Endothelial cell of umbilical vein (primary cell): ENCODE measurements at places on chromosomes 16 and 17. TPM values are rescaled to one million over a fixed set of nuclear protein-coding genes. Genes with fewer than 3 reads are reported as not detected.

The OR1F1 gene
- polyA plus RNA-seq, result 0.17 and 0.25 TPM in 2 replicates

The CTRB1 gene
- not detected in 2 replicates for polyA plus RNA-seq

The CDRT15L2 gene
- not detected in 2 replicates for polyA plus RNA-seq

The C17orf78 gene
- not detected in 2 replicates for polyA plus RNA-seq

The USP43 gene
- polyA plus RNA-seq, result 0.01 and 0.02 TPM in 2 replicates

The CA7 gene
- not detected in 2 replicates for polyA plus RNA-seq
